HuH-7 (cell line): ENCODE measurements at places on chromosomes 13 and 19.

- DNase-seq, result no peak
These were observed 197.9 kb downstream of the LHFPL6 start for GRCh38 chr13:39405107-39405506.

DNA sequence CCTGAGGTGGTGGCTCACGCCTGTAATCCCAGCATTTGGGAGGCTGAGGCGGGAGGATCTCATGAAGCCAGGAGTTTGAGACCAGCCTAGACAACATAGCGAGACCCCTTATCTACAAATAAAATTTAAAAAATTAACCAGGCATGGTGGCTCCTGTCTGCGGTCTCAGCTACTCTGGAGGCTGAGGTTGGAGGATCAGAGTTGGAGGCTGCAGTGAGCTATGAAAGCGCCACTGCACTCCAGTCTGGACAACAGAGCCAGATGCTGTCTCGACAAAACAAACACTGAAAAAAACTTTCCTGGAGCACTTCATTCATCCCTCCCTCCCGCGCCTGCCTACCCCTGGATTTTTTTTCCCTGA is 665 bp upstream of the ATG4D start:
- DNase-seq, result no peak

DNA sequence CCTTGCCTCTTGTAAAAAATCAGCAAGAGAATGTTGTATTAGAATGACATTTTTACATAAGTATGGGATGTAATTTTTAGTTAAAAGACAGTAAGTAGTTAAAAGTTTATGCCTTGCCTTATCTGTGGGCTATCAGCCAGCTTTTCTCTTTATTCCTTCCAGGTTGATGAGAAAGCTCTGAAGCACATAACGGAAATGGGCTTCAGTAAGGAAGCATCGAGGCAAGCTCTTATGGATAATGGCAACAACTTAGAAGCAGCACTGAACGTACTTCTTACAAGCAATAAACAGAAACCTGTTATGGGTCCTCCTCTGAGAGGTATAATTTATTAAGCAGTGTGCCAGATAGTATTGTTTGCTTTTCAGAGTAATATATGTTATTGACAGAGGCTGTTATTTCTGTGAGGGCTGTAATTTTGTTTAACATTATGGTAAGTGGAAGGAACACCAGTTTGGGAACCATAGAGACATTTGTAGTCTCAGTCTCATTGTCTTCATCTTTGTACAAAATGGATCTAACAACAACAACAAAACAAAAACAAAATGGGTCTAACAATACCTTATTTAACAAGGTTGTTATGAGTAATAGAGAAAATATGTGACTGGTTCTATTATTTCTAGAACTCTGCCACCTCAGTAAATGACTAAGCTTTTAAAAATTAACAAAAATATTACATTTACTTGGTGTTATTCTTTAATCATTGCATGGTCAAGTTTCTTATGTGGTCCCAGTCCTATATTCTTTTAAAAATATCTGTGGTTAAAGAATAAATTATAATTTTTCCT is 112.8 kb downstream of the TDRD3 start:
- DNase-seq, result no peak

GRCh38 chr19:41426952-41427646 is at the start of gene B3GNT8:
TSS of gene B3GNT8 (minus strand) at chr19:41427374. CDS start at chr19:41426778, 596 bp downstream.
- peak; percentile 94 for DNase-seq

DNA sequence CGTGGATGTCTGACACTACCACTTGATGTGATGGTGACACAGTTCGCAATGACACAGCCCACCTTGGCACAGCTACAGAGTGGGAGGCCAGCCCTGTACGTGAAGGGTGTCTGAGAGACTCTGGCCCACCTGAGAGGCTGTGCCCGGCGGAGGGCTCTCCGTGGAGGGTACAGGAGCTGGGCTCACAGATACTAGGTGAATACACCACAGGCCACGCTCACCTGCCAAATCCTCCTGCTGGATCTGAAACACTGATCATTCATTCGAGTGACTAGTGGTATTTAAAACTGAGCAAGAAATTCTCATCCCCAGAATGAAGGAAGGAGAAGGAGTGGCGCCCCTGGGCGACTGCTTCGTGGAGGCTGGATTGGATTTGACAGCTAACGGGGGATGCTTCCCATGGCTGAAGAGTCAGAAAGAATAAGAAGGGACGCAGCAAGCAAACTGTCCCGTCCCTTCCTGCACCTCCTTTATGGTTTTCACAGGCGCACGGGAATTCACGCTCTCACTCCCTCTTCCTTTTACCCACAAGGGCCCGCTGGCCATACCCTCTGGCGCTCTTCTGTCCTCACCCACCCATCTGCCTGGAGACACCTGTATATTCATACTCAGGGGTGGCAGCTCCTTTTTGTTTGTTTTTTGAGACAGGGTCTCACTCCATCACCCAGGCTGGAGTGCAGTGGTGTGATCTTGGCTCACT is 25.0 kb downstream of the CEBPG start:
- no peak for DNase-seq

DNA sequence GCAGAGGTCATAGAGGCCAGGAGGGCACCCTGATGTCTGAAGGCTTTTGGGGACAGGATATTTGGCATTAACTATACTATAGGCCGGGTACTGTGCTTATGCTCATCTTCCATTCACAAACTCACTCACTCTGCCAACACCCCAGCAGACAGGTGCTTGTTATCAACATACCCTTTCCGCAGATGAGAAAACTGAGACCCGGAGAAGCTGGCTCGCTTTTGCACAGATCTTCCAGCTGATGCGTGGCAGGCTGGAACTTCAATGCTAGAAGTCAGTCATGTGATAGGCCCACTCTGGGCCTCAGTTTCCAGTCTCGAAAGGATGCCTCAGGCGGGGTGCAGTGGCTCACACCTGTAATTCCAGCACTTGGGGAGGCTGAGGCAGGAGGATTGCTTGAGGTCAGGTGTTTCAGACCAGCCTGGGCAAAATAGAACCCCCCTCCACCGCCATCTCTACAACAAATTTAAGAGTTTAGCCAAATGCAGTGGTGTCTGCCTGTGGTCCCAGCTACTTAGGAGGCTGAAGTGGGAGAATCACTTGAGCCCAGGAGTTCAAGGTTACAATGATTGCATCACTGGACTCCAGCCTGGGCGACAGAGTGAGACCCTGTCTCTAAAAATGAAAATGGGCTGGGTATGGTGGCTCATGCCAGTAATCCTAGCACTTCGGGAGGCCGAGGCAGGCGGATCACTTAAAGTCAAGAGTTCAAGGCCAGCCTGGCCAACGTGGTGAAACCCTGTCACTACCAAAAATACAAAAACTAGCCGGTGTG is 9.5 kb downstream of the CNN1 start:
- DNase-seq, result no peak

DNA sequence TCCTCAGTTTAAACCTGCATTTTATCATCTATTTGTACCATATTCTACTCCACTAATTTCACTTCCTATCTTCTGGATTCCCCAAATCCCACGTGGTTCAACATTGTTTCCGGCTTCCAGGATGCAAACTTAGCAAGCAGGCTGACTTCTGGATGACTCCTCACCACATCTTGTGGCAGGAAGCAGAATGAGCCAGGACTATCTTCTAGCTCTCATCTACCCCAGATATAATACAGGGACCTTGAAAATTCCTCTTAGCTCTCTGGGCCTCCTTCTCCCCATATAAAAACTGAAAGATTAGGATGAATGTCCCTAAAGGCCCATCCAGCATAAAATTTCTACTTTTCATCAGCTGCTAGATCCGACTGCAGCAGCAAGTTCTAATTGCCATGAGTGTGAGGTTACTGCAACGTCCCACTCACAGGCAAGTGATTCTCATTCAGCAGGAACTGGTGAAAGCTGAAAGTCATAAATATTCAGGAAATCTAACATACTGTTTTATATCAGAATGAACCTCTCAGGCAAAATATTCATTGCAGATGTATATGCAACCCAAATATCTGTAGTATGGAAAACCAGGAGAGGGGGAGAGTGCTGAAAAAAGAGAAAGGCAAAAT is 93.4 kb downstream of the KCTD12 start:
- no peak for DNase-seq

GRCh38 chr19:5293612-5294378 is 46.8 kb downstream of the PTPRS start:
- DNase-seq, result no peak

- no peak for DNase-seq
These were observed 8.3 kb upstream of the SYCN start for GRCh38 chr19:39212375-39212742.
